ENCODE measurements at places on chromosomes 5 and 9. TPM values are rescaled to one million over a fixed set of nuclear protein-coding genes. Genes with fewer than 3 reads are reported as not detected.

Gene DNAI1
- 0.58 TPM for total RNA-seq

Gene SELENOP
- total RNA-seq, result 703 TPM

Gene TMEM250
- total RNA-seq, result 80.7 TPM

Gene PCDH12
- total RNA-seq, result 0.15 TPM

Gene PCDHA10
- total RNA-seq, result under 0.01 TPM

Gene IRX2
- 2.0 TPM for total RNA-seq

Gene FBN2
- total RNA-seq, result 78.2 TPM

Gene STPG3
- 0.66 TPM for total RNA-seq
